ENCODE measurements at places on chromosomes 6 and 20.

DNA sequence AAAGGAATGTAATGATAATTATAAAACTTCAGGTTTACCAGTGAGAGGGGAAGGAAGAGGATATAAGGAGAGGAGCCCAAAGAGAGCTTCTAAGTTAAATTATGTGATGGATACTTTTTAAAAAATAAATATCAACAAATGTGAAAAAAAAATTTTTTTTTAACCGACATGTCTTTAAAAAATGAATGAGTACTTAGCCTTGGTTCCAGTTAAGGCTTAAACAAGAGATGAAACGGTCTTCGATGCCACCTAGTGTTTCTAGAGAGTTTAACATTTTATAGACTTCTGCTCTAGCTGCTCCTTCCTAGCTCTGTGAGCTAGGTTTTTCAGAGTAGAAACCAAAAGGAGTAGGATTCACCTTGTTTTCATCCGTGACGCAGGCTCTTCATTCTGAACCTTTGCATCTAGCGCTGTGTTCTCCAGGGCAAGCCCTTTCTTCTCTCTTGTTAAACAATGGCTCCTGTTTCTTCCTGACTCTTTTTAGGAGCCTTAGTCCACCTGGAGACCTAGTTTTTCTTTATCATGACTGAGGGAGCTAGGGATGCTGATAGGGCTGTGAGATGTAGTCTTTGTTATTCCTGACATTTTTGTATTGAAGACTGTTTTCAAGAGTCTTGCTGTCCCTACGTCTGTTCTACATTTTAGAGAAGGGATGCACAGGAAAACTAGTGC is 42.4 kb upstream of the GNRH2 start:
- DNase-seq: no peak

- DNase-seq: no peak
Observed at GRCh38 chr6:158039178-158039557, 57.5 kb downstream of the SYNJ2 start.

DNA sequence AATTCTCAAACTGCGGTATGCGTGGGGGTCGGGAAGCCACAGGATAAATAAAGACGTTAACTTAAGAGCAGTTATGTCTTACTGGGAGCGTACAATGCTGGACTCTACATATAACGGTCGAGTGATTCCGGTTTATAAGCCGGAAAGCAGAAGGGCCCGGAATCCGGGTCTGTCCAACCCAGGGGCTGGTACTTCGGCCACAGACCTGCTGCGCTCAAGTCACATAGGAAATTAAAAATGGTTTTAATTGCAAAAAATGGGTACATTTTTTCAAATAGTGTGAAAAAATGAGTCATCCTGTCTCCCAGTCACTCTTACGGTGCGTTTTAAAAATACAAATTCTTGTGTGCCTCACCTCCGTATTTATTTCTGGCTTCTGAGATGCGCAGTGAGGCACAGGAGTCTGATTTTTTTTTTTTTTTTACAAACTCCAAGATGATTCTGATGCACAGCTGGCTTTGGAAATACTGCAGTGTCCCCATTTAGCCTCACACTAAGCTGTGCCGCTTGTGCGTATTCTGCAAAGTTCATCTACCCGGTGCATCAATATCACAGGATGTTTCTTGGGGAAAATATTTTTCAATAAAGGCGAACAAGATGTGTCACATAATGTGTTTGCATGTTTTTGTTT is 1.0 kb downstream of the PCIF1 start:
- no peak for DNase-seq

GRCh38 chr6:87925373-87926060 is 122.1 kb upstream of the SPACA1 start:
- DNase-seq: no peak

DNA sequence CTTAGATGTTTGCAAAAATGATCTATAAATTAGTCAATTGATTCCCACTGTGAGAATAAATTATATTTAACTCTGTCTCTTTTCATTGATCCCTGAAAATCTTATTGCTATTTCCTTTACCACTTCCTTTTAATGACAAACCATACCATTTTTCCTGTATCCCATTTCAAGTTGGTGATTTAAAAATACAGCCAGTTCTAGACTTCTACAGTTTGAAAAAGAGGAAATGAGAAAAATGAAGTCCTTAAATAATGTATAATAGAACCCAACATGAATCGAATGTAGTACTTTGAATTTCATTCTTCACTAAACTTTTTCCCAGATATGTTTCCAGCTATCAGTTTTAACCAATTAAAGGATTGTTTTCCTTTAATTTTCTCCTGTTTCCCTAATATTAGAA is 29.5 kb upstream of the SDHAF4 start:
- no peak for DNase-seq
